Aorta (tissue), 5 donors: ENCODE measurements at places on chromosomes 11 and 22. TPM values are rescaled to one million over a fixed set of nuclear protein-coding genes. Genes with fewer than 3 reads are reported as not detected.

- no peak for DNase-seq
These were observed 73.2 kb upstream of the TCF20 start for GRCh38 chr22:42343531-42344081.

GRCh38 chr22:30283342-30283741, 6.0 kb downstream of the CASTOR1 start:
- no peak for DNase-seq

DNA sequence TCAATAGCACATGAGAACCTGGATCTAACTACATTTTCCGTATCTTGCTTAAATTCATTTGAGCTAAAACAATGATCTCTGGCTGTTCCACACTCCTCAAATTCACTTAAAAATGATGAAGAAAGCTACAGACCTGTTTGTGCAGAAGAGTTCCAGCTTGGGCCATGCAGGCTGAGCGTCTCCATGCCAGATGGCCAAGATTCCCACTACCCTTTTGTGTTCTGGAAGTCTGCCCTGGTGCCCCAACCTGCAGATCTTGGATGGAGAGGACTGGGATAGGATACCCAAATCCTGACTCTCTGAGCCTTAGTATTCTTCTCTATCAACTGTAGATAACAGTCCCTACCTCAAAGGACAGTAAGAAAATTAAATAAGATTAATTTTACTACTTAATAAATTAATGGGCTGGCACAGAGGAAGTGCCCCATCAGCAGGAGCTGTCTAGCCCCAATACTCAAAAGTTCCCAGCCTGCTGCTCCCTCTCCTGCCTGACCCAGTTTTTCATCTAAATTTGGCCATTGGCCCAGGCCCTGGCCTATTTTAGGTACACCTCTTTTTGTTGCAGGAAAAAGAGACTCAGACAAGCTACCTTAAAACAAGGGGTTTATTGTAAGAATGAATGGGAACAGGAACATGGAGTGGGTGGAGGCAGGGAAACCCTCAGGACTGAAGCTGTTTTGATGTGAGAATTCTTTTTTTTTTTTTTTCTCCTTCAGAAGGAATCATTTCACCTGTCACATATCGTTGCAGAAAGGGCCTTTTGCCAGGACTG, 81.4 kb upstream of the GRK3 start:
- no peak for DNase-seq

CD3G gene
- total RNA-seq, result 1.1 TPM

GRCh38 chr11:7657306-7658025, 15.8 kb downstream of the CYB5R2 start:
- DNase-seq, result peak; percentile 67

SEZ6L gene
- total RNA-seq, result 0.18 TPM

DNA sequence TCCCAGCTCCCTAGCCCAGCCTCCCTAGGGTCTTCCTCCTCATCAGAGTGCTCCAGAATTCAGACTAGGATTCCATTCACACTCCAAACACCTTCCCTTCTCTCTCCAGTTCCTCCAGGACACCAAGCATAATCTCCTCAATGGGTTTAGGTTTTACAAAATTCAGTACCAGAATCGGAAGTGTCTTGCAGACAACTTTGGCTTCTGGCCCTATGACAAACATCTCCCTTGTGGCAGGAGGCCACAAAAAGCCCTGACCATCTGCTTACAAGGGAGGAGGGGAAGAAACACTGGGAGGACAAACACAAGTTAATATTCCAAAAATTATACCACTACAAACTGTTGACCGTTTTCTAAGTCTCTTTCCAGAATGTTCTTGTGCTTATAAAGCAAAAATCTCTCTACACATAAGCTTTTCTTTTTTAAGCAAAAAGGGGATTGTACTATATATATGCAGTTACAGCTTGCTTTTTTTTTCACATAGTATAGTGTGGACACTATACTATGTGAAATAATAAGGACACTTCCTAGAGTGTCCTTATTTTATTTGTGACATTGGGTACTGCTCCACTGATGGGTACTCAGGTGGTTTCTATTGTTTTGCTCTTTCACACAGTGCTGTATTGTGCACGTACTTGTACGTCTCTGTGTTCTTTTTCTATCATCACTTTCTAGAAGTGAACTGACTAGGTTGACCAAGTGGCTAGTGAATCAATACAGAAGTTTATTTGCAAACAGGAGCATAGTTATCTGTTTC, 78.7 kb downstream of the BDNF start:
- DNase-seq, result no peak

- no peak for DNase-seq
These were observed 26.1 kb upstream of the CTSC start for GRCh38 chr11:88363648-88364065.

FLRT1 gene
- 0.60 TPM for total RNA-seq

DNA sequence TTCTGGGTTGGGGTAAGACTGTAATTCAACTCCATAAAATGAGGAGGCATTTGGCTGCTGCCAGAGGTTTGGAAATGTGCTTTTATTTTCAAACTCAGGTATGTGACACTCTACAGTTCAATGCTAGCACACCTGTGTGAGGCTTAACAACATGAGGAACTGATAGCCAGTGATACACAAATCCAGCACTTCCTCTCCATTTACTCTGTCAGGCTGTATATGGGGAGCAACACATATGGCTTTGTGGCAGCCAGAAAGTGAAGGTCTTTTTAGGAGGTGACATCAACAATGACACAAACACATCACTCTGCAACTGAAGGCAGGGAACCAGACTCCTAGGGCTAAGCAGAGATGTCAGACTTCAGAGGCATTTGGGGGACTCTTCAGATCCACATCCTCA, 4.6 kb upstream of the LYVE1 start:
- no peak for DNase-seq

C11orf91 gene
- total RNA-seq, result 0.97 TPM

DNA sequence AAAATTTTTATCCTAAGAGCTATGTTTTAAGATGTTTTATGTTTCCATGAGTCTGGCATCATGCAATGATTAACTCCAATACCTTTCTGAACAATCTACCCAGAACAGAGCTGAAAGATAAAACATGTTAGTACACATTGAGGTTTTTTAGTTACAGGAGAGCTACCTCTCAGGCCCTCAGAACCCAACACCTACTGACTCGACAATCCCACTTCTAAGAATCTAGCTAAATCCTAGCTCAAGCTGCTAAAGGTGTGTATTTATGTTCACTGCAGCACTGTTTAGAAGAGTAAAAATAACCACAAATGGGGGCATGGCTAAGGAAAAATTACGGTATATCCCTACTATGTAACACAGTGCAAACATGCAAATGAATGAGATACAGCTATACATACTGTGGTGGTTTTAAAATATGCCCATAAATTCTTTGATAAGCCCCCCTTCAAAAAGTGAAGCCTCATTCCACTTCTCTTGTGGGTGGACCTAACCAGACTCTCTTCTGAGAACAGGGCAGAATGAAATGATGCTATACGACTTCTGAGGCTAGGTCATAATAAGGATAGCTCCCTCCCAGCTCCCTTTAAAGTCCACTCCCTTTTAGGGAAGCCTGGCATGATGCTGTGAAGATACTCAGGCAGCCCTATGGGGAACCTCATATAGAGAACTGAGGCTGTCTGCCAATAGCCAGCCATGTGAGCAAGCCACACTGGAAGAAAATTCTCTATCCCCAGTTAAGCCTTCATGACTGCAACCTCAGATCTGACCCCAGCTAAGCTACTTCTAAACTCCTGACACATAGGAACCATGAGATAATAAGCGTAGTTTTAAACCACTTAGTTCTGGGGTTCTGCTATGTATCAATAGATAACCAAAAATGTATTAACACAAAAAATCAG, 29.5 kb downstream of the TMEM123 start:
- no peak for DNase-seq

GRCh38 chr11:330694-331357, 10.2 kb upstream of the IFITM3 start:
- DNase-seq, result peak; percentile 72

DNA sequence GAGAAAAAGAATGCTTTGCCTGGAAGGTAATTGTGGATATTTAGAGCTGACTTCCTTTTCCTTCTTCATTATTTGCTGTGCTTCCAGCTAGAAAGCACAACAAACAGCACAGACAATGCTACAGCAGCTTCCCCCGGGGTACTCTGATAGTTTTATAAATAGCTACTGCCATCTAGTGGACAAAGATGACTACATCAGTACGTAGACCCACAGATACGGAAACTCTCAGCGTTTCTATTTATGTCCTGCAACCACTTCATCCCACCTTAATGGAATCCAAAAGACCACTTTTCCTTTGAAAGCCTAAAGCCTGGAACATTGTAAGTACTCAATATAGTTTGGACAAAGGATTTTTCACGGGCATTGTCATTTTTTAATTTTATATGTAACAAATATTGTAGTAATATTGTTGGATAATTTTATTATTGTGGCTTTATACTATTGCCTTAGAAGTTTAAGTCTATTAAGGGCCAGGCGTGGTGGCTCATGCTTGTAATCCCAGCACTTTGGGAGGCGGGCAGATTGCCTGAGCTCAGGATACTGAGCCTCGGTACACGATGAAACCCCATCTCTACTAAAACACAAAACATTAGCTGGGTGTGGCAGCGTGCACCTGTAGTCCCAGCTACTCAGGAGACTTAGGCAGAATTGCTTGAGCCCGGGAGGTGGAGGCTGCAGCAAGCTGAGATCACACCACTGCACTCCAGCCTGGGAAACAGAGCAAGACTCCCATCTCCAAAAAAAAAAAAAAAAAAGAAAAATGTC, 7.5 kb downstream of the HSPA8 start:
- no peak for DNase-seq

FOLR1 gene
- total RNA-seq, result not detected
